ENCODE measurements at places on chromosomes 2 and 18.

DNA sequence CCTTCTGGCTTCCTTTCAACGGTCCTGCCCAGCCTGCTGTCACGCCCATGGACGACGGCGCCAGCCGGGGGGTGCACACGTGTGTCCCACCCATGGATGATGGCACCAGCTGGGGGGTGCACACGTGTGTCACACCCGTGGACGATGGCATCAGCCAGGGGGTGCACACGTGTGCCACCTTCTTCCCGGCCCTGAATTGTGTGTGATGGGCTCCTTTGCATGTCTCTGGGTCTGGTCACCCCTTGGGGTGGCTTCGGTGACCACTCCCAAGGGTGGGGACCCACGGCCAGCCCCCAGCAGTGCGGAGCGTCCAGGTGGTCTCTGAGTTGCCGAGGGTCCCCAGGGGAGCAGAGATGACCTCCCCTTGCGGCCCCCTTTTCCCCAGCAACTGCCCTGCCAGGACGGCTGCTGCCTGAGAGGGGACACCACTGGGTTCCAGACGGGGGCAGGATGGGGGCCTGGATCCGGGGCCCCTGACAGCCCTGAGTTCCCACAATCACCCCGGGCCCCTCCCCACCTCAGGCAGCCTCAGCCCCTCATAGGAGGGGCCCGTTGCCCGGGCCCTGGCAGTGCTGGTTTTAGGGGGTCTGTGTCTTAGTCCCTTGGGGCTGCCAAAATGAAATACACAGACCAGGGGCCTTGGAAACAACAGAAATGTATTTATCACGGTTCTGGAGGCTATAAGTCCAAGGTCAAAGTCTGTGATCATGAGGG is 9.4 kb downstream of the NEU4 start:
- no peak for DNase-seq

- DNase-seq, result no peak
Measured at GRCh38 chr18:21513292-21513691, 87.2 kb downstream of the ESCO1 start.

- DNase-seq, result no peak
Measured at GRCh38 chr2:163353551-163353950, 382.3 kb downstream of the FIGN start.

GRCh38 chr2:118524911-118525310 is 322.5 kb downstream of the EN1 start:
- DNase-seq, result no peak

DNA sequence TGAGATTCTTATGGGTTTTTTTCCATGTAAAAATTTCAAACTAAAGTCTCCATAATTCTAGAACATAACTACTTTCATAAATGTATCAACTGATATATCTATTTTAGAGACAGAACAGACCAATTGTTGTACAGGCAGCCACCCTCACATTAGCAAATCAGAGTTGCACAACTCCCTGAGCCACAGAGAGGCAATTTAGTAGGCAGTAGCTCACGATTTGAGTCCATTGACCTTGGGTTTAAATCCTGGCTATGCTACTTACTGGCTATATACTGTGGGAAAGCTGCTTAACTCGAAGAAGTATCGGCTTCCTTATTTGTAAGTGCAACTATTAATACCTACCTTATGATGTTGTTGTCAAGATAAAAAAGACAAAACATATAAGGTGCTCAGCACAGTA is 16.2 kb downstream of the MTIF2 start:
- DNase-seq, result no peak

DNA sequence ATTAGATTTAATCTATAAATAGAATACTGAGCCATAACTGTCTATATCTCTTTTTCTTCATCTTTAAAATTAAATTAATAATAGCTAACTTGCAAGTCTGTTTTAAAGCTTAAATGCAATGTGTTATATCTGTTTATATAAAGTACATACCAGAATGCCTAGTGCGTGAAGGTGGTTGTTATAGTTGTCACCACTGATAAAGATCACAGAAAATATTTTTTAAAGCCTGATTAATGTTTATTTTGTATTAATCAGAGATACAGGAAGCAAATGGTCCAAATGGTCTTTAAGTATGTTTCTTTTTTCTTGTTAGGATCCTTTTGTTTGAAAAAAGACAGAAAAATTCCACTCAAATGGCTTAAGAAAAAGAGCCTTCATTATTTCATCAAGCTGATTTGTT is 560.6 kb downstream of the CPS1 start:
- DNase-seq, result no peak

GRCh38 chr2:5020116-5020875 is 671.9 kb upstream of the SOX11 start:
- DNase-seq, result no peak

DNA sequence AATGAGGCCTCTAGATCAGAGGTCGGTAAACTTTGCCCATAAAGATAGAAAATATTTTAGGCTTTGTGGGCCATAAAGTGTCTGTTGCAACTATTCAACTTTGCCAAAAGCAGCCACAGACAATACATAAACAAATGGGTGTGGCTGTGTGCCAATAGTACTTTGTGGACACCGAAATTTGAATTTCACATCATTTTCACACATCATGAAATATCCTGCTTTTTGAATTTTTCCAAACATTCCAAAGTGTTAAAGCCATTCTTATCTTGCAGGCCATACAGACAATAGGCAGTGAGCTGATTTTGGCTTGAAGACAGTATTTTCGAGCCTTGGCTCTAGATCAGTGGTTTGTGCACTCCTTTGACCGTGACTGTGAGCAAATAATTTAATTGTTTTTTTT is 51.1 kb upstream of the EPC2 start:
- DNase-seq, result no peak

DNA sequence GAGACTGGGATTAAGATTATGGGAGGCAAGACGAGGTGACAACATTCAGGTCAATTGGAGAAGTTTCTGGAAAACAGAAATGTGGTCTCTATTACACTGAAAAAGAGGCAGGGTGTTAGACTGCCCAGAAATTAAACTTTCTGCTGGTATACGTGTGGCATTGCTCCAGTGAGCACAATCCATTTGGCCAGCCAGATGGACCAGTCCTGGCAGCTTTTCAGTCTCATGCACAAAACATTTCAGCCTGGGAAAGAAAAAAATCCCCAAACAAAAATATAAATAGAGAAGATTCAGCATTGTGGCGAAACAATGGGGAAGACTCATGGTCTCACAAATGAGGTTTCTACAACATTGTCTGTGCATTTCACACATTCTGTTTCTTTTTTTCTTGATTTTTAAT is 113.9 kb downstream of the HNMT start:
- DNase-seq, result no peak

DNA sequence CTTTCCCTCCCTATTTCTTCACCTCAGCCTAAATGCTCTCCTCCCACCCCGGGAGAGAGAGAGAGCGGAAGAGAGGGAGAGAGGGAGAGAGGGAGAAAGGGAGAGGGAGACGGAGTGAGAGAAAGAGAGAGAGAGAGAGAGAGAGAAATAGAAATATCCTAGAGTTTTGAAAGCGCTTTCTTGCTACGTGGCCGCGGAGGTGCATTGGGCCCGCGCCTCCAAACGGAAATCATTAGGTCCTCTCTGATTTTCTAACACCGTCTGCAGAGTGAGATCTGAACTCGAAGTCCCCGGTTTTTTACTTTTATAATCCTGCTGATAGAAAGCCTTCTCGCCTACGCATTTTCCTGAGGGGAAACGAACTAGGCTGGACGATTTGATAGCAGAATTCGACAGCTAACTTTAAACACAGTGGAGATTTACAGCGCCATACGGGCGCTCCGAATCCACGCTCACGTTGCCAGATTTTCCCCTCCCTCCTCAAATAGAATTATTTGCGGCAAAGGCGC is 903 bp upstream of the EVX2 start:
- DNase-seq, result no peak

- DNase-seq, result no peak
Measured at GRCh38 chr2:234670052-234670451, 173.2 kb upstream of the ARL4C start.

GRCh38 chr18:10190564-10190963 is 263.9 kb upstream of the APCDD1 start:
- DNase-seq, result no peak

DNA sequence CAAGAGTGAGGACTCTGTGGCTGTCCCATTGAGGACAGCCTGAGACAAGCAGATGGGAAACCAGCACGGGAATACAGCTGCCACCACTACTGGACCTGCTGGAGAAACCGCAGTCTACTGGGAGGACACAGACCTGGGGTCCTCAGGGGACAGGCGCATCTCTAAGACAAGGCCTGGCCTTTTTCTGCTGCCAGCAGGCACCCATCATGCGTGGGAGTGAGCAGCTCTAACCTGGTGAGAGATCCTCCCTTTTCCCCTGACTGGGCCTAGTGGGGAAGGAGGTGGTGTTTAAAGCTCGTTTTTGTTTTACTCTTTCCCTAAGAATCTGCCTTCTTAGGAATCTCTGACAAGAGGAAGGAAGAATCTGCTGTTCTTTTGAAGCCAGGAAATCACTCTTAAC is 36.6 kb downstream of the CYRIA start:
- no peak for DNase-seq

DNA sequence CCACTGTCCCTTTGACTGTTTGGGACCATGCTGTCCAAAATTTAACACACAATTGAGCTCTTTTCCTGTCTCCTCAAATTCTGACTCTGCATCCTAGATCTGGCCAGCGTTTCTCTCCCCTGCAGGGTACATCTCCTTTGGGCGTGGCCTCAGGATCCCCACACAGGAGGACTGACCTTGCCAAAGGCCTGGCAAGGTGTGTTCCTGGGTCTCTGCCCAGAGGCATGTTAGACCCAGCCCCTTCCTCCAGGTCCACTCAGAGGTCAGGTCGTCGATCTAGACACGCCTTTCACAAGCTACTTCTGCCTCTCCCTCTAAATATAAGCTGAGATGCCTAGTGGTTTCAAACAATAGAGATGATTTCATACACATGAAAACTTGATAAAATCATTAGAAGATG is 45.4 kb upstream of the SMIM21 start:
- no peak for DNase-seq

GRCh38 chr18:12423820-12424219 is 16.1 kb downstream of the PRELID3A start:
- no peak for DNase-seq

DNA sequence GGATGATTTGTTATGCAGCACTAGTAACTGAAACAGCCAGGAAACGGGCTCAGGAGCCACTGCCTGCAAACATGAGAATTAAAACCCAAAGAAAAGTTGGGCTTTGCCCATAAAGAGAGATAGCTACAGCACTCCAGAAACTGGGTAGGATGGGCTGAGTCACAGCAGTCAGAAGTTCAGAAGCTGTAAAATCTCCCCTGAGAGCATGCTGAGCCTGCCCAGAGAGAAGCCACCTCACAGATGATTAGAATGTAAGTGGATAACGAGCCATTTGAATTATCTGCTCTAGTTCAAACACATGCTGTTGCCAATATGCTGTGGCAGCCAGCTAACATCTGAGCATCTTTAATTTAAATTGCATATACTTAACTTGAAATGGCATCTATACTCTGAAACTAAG is 388.1 kb upstream of the ACVR2A start:
- no peak for DNase-seq

- DNase-seq, result no peak
Measured at GRCh38 chr18:50460062-50460461, 85.2 kb downstream of the SKA1 start.

- DNase-seq, result no peak
Measured at GRCh38 chr2:165528691-165529090, 59.2 kb downstream of the CSRNP3 start.

GRCh38 chr18:51490860-51491259 is 293.4 kb upstream of the MEX3C start:
- DNase-seq, result no peak

DNA sequence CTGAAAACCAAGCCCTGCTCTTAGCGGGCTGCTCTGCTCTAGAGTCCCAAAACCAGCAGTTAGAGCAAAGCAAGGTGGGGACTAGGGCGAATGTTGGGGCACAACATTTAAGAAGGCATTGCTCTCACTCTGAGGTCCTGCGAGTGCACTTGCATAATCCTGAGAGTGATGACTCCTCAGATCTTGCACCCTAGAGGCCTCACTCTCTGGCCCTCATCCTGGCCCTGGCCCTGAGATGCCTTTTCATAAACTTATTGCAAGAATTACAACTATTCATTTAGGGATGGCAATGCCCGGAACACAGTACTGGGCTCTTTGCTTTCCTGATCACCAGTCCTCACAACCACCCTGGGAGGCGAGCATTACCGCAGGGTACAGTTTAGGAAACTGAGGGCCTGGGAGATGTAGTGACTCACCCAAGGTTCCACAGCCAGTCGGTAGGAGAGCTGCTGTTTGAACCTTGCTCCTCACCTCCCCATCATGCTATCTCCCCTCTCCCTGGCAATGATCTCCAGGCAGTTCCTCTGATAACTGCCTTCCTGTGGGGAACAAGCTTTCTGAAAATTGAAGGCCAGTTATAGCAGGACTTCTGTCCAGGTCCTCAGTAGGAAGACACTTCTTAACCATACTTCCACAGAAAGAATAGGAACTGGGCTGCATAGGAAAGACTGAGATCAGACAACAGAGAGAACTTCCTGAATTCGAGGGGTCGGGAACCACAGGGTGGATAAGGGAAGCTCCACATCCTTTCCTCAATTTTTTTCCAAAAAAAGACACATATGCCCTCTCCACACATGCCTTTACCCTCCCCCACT is 91.3 kb downstream of the TNS1 start:
- DNase-seq, result no peak

- DNase-seq, result no peak
Measured at GRCh38 chr2:232411901-232412629, 5.4 kb downstream of the ALPG start.

DNA sequence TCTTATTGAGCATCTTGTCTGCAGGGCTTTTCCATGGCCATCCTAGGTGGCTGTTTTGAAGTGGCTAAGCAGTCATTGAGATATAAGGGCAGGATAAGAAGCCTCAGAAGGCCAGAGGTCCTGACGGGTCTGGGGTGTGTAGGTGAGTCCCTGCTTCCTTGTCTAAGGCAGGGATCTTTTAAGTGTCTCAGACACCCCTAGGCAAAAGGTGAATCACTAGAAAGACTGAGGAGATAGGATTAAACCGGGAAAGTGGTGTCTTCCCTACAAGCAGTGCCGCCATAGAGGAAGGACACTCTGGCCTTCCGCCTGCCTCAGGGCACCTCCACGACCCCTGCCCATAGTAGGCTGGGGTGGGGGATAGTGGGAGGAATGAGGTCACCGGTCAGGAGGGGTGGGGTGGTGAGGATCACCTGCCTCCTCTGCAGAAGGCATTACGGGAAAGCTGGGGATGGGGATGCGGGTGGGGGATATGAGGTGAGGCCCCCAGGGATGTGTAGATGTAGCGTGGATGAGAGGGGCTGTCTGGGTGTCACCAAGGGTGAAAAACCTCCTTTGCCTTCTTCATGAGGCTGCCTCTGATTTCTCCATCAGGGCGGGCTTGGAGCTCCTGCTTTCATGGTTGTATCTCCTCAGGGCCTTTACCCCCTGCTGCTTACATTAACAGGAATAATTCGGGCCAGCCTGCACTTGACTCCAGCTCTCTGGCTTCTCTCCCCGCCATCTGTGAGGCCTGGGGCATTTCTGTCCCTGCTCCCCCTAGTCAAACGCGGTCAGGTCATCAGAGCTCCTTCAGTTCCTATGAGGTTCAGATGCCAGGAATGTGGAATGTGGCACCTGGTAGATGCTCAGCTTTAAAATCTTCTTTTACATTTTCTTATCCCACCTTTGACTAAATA is 244.0 kb downstream of the DYSF start:
- no peak for DNase-seq

DNA sequence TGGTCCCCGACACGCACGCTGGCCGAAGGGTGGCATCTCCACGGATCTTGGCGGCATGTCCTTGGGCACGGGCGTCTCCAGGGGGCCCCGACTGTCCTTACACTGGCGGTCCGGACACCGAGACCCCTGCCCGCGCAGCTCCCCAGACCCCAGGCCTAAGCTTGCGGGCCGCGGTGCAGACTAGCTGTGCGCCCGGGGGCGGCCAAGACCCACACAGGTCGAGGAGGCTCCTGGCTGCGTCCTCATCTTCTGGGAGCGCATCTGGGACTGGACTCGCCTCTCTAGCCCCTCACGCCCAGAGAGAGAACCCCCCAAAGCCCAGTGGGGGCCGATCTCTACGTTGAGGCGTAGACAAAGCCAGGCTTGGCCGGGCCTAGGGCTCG is 475 bp upstream of the TWIST2 start:
- no peak for DNase-seq
